GM18507 (cell line): ENCODE measurements at places on chromosomes 4 and X.

DNA sequence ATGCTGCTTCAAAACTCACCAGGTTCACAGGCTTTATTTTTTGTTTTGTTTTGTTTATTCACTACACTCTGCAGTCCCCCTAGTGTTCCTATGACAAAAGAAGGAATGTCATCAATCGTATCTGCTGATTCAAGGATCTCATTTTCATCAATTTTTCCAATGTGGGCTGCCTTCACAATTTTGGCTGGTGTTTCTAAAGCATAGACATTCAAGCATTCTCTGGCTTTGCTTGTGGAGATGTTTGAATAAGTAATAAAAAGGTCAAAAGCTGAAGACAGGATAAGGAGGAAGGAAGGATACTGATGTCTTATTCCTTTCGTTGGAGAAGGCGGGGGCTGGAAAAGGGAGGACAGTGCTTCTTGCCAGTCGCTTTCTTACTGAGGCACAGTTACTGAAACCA, 12.2 kb upstream of the KCNIP4 start:
- DNase-seq: no peak

DNA sequence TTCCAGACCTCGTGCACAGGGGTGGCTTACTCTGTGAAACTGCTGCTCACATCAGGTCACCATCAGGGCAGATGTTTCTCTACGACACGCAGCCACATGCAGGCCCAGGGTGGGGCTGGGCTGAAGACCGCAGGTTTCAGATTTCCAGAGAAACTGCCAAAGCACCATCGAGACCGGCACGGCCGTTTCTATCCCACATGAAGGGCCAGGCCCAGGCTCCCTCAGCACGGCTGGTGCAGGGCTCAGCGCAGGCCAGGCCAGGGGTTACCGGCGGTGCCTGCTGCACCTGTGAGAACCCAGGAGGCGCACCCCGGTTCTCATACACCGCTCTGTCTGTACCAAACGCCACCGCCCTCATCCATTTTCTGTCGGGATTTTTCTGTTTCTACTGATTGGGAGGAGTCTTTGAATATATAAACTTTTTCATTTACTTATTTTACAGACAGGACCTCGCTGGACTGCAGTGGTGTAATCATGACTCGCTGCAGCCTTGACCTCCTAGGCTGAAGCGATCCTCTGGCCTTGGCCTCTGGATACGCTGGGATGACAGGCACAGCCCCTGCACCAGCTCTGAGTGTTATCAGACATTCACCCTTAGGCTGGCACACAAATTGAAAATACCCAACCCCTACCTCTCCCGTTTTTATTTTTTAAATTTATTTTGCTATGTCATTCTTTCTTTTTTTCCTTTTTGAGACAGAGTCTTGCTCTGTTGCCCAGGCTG, 17.1 kb downstream of the CTBP1 start:
- DNase-seq: no peak

DNA sequence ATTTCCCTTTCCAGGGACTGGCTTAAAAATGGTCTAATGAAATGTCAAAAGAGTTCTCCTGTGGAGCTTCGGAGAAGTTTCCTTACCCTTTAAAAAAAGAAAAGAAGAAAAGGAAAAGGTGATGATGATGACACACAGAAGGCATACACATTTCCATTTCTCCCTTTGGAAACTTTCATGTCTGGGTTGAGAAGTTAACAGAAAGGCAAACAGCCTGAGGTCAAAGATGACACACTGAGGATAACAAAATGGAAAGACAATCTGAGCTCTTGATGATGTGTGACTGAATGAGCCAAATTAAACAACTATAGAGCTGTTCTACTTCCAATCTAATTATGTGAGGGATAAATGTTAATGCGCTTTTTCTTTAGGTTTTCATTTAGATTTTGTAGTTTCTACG, 32.2 kb downstream of the NFXL1 start:
- no peak for DNase-seq

GRCh38 chr4:41256131-41256739, 493 bp upstream of the UCHL1 start:
- no peak for DNase-seq

DNA sequence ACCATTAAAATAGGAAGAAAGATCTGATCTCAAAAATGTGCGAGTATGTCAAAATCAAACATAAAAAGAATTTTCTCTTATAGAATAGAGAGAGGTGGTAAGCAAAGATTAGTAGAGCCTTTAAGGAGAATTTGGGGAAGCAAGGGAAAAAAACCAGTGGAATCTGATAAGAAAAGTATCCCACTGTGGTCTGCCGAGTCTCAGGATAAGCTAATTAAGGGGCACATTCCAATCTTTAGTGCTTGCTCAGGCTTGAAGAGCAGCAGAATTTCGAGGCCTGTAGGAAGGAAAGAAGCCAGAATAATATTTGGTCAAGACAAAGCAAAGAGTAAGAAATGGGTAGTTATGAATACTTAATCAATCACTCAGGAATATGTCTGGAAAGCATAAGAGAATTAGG, 13.0 kb downstream of the STATH start:
- DNase-seq: no peak

DNA sequence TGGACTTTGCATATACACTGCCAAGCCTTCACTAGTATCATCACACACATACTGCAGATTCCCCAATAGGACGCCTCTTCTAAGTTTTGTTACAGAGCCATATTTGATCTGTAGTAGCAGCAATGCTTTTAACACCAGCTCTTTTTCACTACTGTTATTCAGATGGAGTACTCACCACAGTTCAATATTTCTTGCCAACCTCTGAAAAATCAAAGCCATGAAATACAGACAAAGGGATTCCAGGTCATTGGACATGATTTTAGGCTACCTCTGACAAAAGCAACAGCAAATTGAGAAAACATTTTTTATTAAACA, 390.7 kb upstream of the ADGRL3 start:
- no peak for DNase-seq

- DNase-seq: no peak
Observed at GRCh38 chrX:115940348-115940747, 230.2 kb upstream of the AGTR2 start.

DNA sequence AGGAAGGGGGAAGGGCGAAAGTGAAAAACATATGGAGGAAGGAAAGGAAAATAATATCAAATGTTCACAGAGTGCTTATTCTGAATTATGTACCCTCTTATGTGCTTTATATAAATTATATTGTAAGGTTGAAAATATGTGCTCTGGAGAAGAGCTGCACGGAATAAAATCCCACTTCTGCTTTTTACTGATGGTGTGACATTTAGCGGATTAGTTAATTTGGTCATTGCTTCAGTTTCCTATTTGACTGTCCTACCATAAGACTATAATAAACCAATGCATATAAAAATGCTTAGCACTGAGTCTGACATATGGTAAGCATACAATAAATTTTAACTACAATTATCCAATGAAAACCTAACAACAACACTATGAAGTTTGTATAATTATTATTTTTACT, 86.2 kb downstream of the NPFFR2 start:
- no peak for DNase-seq

- DNase-seq: no peak
Observed at GRCh38 chrX:106891762-106892460, 11.2 kb downstream of the RIPPLY1 start.

DNA sequence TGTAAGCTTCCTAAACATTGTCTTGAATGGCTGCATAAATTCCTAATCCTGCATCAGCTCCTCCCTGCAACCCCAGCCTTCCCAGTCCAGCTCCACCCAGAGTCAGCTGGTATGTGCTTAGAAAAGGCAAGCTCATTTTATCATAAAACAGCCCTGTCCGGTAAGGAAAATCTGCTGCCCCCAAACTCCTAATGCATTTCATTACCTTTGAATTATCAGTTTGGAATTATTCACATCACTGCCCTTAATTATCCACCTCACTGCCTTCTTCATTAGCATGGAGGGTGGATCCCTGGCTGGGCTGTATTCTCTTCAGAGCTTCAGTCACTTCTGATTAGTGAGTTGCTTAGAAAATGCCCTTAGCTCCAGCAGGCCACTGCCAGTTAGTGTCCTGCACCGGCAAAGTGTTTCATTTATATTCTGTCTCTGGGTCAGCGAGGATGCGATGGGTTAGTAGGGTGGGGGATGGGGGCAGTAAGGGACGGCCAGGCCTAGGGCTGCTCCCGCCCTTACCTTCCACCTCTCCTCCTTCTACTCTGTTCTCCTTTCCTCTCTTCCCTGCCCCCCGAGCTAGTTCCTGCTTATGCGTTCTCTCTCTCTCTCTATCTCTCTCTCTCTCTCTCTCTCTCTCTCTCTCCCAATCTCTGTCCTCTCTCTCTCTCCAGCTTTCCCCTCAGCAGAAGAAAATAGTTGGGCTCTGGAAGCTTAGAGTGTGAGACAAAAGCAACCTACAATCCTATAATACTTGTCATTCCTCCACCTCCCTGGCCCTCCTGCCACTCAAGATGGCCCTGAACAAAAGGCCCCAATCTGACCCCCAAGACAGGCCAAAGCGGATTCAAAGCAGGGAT, 174.8 kb upstream of the KLF3 start:
- no peak for DNase-seq

DNA sequence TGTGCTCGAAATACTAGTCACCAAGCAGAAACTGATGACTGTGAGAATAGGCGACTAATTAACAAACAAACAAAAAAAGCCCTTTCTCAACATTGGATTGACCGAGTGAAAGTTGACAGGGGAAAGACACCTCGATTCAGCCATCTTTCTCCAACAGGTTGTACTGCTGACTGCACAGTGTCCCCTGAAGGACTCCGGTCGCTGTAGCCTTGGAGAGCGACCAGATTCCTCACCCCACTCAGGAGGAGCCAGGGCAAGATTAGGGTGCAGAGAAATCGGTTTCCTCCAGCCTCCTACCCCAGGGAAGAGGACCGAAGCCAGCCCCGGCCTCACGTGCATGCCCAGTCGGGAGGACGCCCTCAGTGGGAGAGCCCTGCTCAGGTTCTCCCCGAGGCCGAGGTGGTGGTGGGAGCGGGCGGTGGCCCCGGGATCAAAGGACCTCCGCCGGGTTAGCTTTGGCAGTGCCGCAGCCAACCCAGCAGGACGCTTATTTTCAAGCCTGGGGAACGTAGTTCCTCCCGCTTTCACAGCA, 1.1 kb upstream of the RAP1GDS1 start:
- DNase-seq: peak; percentile 5

DNA sequence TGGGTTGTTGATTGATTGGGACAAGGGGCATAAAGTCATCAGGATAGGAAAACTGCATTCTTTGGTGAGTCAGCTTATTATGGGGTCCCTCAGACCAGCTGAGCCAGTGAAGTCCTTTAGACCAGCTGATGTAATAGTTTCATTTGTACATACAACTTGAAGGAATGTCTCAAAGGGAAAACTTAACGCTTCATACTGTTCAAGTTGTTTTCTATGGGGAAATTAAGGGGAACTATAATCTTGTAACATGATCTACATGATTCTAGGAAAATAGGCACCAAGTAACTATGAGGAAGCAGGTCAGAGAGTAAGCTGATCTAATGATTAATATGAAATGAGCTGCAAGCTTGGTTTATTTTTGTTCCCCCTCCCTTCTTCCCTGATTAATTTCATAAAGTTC, 175.1 kb upstream of the GRID2 start:
- DNase-seq: no peak

DNA sequence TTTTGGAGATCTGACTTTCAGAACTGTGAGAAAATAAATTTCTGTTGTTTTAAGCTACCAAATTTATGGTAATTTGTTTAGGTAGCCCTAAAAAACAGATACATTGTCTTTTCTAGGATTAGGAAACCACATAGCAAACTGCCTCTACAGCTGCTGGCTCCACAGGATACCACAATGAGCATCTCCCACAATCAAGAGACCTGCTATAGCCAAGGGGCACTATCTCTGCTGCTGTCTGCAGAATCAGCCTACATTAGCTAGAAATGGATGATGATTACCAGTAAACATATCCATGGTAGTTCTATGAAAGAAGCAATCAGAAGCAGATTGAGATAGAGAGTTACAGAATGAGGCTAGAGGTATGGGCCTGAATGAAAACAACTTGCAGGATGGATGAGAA, 244.4 kb upstream of the NDST4 start:
- no peak for DNase-seq

GRCh38 chr4:147891476-147892115, 159.7 kb downstream of the ARHGAP10 start:
- no peak for DNase-seq

- no peak for DNase-seq
Observed at GRCh38 chr4:48778431-48779094, 1.5 kb downstream of the FRYL start.

DNA sequence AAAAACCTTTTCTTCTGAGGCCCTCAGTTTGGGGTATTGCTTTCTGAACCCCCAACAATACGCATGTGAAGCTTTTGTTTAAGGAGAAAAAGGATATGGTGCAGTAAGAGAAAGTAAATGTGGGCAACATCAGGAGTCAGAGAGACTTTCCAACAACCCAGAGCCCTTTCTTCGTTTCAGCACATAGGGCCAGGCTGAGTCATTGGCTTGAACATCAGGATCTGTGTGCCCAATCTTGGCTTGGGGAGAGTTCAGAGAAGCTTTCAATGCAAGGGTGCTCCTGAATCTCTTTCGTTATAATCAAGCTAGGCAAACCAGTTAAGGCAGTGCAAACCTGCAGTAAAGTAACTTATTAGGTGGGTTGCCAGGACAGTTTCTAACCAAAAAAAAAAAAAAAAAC, 191.2 kb downstream of the FRMPD4 start:
- no peak for DNase-seq

GRCh38 chrX:133297284-133297683, 79.1 kb upstream of the TFDP3 start:
- DNase-seq: no peak

DNA sequence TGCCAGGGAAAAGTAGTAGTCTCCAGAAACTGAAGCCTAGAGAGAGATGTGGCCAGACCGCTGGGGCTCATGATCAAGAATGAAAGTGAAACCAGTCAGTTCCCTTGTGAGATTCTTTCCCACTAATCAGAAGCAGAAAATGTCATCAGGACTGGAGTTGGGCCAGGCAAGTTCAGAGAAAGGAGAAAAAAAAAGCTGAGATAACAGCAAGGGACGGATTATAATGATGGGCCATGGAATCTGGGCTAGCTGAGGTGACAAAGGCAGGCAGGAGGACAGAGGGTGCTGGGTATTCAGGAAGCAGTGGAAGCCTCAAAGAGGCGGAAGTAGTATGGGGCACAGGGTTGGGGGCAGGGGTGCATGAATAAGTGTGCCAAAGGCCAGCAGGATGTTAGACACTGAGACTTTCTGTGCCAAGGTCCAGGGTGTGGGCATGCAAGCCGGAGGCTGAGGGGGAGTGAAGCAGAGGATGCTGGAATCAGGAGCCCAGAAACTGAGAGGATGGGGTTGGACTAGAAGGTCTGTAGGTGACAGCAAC, 2.5 kb downstream of the CXorf38 start:
- no peak for DNase-seq

GRCh38 chrX:55340896-55341433, 76.2 kb upstream of the PAGE3 start:
- no peak for DNase-seq

DNA sequence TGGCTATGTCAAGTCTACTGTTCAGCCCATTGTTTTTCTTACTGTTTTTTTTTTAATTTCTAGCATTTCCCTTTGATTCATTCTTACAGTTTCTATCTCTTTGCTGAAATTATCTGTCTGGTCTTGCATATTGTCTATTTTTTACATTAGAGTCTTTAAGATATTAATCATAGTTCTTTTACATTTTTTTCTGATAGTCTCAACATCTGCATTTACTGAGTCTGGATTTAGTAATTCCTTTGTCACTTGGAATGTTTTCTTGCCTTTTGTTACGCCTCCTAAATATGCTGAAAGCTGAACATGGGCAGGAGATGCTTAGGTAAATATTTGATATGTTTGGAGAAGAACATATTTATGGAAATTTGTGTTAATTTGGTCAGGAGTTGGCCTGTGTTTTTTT, 10.4 kb downstream of the JADE3 start:
- DNase-seq: no peak
